Liver (tissue), 10 donors: ENCODE measurements at places on chromosomes 6 and 20. TPM values are rescaled to one million over a fixed set of nuclear protein-coding genes. Genes with fewer than 3 reads are reported as not detected.

GRCh38 chr6:42748203-42748898, 2.4 kb upstream of the TBCC start:
- no peak overlapping the region for H3K4me3 ChIP-seq
- no peak for DNase-seq
- no peaks in the 10 kb centered on the region for H3K27me3 ChIP-seq
- no peak overlapping the region for H3K27ac ChIP-seq
- no peaks in the 10 kb centered on the region for H3K36me3 ChIP-seq

DNA sequence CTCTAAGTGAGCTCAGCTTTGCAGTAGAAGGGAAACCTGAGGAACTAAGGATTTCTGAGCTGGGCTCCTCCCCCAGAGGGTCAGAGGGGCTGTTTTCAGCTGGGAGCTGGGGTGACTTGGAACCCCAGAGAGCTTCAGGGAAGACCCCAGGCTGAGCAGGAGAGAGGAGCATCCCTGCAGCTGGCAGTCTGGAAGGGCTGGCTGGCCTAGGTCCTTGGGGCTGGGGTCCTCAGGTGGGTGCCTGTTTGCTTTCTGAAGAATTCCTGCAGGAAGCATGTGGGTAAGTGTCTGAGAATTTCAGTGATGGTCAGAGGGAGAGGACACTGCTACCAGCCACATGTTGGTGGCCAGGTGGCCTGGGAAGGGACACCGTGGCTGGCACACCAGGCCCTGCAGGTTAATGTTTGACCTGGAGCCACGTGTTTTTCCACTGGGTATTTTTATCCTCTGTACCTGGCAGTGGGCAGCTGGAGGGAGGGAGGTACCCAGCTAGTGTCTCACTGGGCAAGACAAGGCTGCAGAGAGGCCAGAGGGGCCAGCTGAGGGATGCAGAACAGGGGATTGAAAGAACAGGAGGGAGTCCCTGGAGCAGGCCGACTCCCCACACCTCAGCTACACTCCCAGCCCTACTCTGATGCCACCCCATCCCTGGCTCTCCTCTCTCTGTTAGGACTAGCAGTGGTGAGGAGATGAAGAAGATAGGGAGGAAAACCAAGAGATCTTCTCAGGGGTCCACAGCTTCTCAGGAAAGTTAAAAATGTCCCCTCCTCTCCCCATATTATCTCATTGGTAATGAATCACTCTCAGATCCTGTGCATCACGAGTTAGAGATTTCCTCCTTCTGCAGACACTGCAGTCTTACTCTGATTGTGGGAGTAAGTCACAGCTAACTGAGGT, 143.6 kb downstream of the VEGFA start:
- no peaks in the 10 kb centered on the region for H3K27me3 ChIP-seq
- peak overlapping the region; percentile 92 for H3K27ac ChIP-seq
- no peak overlapping the region for H3K4me3 ChIP-seq
- no peak for DNase-seq
- H3K36me3 ChIP-seq = no peaks in the 10 kb centered on the region

DNA sequence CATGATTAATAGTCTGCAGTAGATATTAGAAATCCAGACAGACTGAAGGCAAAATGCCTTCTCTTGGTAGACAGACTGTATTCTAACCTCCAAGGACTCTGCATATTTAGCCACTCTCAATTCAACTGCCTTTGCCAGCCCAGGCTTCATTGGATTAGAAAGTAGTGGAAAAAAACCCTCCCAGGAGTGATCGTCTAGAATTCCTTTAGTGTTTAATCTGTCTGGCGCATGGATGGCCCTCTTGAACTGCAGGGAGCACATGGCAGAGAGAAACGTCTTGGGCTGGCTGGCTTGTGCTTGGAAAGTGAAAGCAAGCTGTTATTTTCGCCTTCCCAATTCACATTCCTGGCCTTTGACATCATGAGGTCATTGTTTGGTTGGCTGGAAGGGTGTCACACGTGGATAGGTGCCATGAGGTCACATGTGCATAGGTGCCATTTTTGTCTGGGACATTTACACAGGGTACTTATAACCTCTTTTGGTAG, 30.9 kb upstream of the NEDD9 start:
- no peaks in the 10 kb centered on the region for H3K4me1 ChIP-seq
- no peaks in the 10 kb centered on the region for H3K36me3 ChIP-seq
- DNase-seq = no peak
- no peaks in the 10 kb centered on the region for H3K27me3 ChIP-seq
- no peak overlapping the region for H3K4me3 ChIP-seq

GRCh38 chr6:11699576-11699975, 79.0 kb downstream of the ADTRP start:
- no peak overlapping the region for H3K4me3 ChIP-seq
- no peak overlapping the region for H3K27ac ChIP-seq
- no peaks in the 10 kb centered on the region for H3K27me3 ChIP-seq
- H3K36me3 ChIP-seq = no peaks in the 10 kb centered on the region

GRCh38 chr6:72755752-72756151, 133.9 kb downstream of the KCNQ5 start:
- no peak overlapping the region for H3K4me3 ChIP-seq
- no peak for DNase-seq
- H3K27me3 ChIP-seq = no peaks in the 10 kb centered on the region

- H3K4me1 ChIP-seq = peaks cover 14% of the 10 kb centered on the region
- no peak for DNase-seq
- H3K36me3 ChIP-seq = no peaks in the 10 kb centered on the region
- no peaks in the 10 kb centered on the region for H3K27me3 ChIP-seq
These were observed 133.9 kb downstream of the ZDHHC14 start for GRCh38 chr6:157514659-157515496.

DNA sequence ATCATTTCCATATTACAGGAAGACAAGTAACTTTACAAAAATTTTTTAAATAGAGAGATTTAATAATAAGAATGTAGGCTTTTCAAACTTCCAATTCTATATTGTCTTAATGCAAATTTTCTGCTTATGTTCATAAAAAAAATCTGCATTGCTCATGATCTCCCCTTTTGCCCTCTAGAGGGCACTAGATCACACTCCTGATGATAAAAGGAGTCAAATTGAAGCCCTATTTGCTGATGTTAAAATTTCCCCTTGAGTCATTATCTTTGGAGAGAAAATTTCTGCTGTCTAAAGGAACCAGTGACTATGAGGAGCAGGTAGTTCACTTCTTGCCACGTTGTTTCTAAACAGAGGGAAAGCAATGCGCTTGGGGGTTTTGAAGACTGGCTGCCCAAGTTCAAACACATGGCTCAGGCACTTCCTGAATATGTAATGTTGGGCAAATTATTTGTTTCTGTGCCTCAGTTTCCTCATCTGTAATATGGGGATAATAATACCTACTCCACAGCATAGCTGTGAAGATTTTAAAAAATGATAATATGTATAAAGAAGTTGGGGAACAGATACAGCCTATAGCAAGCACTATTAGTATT, 874.2 kb downstream of the TFAP2A start:
- H3K4me3 ChIP-seq = no peak overlapping the region
- no peaks in the 10 kb centered on the region for H3K27me3 ChIP-seq
- H3K4me1 ChIP-seq = no peaks in the 10 kb centered on the region
- no peaks in the 10 kb centered on the region for H3K36me3 ChIP-seq
- no peak overlapping the region for H3K27ac ChIP-seq

DNA sequence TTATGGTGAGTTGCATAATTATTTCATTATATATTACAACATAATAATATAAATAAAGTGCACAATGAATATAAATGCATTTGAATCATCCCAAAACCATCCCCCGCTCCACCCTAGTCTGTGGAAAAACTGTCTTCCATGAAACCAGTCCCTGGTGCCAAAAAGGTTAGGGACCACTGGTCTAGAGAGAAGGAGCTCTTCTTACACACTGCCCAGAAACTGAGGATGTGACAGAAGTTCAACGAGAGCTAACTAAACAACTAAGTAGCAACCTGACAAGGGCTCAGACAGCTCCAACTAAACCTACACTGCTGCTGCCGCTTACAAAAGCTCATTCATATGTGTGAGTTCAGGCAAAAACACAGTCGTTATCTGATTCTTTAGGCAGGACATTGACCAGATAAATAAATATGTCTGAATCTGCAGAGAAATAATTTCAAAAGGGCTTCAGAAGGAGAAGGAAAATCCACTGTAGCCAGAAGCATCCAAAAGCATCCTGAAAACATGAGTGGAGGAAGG, 125.9 kb downstream of the ATXN1 start:
- peak overlapping the region; percentile 25 for H3K27ac ChIP-seq
- no peak for DNase-seq
- H3K36me3 ChIP-seq = peaks cover 3% of the 10 kb centered on the region
- H3K4me1 ChIP-seq = no peaks in the 10 kb centered on the region
- H3K4me3 ChIP-seq = no peak overlapping the region

The OR12D1 gene
- total RNA-seq = not detected

The MRAP2 gene
- total RNA-seq = 0.08 TPM

The KCNK15 gene
- total RNA-seq = 0.08 TPM

- peak within 1 kb of the TSS; percentile 47 for H3K4me3 ChIP-seq
- no peaks in the 10 kb centered on the region for H3K27me3 ChIP-seq
- peaks cover 4% of the 10 kb centered on the region for H3K4me1 ChIP-seq
- DNase-seq = peak; percentile 69
- H3K27ac ChIP-seq = no peak within 1 kb of the TSS
These were observed at the start of gene SLCO4A1 for GRCh38 chr20:62642051-62642665. SLCO4A1 (plus strand) TSS chr20:62642503; CDS start chr20:62656455, 13,952 bp downstream.

DNA sequence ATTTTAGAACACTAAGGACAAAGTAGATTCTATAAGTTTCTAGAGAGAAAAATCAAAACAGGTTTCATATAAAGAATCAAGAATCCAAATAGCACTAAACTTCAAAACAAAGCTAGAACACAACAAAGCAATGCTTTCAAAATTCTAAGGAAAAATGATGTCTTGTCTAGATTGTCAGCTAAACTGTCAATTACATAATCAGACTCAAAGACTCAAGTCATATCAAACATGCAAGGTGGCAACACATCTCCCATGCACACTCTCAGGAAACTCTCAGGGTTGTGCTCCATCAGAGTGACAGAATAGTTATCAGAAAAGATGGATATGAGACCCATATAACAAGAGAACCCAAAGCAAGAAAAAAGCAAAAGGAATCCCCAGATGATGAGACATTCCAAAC, 23.9 kb downstream of the HACE1 start:
- H3K36me3 ChIP-seq = no peaks in the 10 kb centered on the region
- no peaks in the 10 kb centered on the region for H3K27me3 ChIP-seq
- H3K4me3 ChIP-seq = no peak overlapping the region

The CCN6 gene
- not detected for total RNA-seq

GRCh38 chr6:169946971-169947370, 195.5 kb downstream of the ERMARD start:
- no peaks in the 10 kb centered on the region for H3K36me3 ChIP-seq
- no peaks in the 10 kb centered on the region for H3K4me1 ChIP-seq
- H3K4me3 ChIP-seq = no peak overlapping the region
- no peak overlapping the region for H3K27ac ChIP-seq
- no peak for DNase-seq

The SAYSD1 gene
- 9.4 TPM for total RNA-seq

DNA sequence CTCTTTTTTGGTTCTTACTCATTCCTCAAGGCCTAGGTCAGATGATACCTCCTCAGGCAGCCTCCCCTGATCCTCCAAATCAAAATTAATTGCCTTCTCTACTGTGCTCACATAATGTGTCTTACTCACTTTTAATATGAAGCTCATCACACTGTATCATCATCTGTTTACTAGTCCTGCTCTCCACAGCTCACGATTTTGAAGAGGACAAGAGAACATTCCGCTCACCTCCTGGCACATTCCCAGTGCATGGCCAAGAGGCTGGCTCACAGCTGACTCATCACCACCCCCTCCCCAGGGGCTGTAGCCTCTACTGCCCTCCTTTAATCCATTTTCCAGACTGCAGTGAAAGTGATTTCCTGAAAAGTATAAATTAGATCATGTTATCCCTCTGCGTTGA, 133.1 kb downstream of the ALDH8A1 start:
- H3K27me3 ChIP-seq = no peaks in the 10 kb centered on the region
- H3K4me1 ChIP-seq = no peaks in the 10 kb centered on the region
- H3K36me3 ChIP-seq = no peaks in the 10 kb centered on the region
- no peak overlapping the region for H3K4me3 ChIP-seq
- no peak for DNase-seq

The CCN5 gene
- not detected for total RNA-seq
